Esophagus squamous epithelium (tissue), 5 donors: ENCODE measurements at places on chromosomes 2 and 18. TPM values are rescaled to one million over a fixed set of nuclear protein-coding genes. Genes with fewer than 3 reads are reported as not detected.

Gene IL1RL1
- total RNA-seq = 4.1 TPM

DNA sequence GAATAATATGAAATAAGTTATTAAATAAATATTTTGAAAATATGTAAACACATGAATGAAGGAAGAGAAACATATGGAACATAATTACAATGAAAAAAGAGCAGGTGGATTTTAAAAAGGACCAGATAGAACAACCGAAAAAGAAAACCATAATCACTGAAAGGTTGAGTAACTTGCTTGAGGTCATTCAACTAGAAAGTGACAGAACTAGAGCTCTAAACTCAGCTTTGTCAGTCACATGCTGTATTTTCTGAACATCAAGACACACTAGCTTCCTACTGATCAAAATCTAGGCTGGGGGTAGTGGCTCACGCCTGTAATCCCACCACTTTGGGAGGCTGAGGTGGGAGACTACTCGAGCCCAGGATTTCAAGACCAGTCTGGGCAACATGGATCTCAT is 30.0 kb upstream of the ITGAV start:
- no peak for DNase-seq
- H3K4me3 ChIP-seq = no peak overlapping the region
- no peaks in the 10 kb centered on the region for H3K27me3 ChIP-seq

GRCh38 chr2:61218817-61219170 is 56.8 kb downstream of the C2orf74 start:
- DNase-seq = no peak
- peak overlapping the region; percentile 35 for H3K27ac ChIP-seq
- peaks cover 16% of the 10 kb centered on the region for H3K36me3 ChIP-seq
- no peaks in the 10 kb centered on the region for H3K4me1 ChIP-seq

Gene RAB31
- total RNA-seq = 76.0 TPM

Gene GCG
- not detected for total RNA-seq

Gene PPM1B
- 16.2 TPM for total RNA-seq

DNA sequence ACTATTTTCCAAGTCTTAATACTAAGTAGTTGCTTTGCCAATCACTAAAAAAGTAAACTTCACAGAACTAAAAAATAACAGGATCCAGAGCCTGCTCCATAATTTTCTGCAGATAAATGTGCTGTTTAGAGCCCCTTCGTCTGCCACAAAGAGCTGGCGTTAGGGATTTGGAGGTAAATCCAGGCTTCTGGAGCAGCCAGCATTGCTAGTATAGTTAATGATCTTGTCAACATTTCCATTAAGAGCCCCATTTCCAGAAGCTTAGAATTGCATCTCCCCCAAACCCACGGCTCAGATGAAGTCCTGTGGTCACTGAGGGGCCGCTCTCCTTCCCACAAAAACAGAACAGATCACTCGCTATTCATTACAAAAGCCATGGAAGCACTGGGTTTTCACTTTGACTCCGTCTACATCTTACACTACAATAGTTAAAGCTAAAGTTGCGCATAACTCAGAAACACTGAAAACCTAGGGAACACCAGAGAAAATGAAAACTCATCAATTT is 41.9 kb downstream of the ZNF516 start:
- H3K36me3 ChIP-seq = no peaks in the 10 kb centered on the region
- H3K27ac ChIP-seq = no peak overlapping the region
- no peaks in the 10 kb centered on the region for H3K27me3 ChIP-seq

Gene CFC1
- not detected for total RNA-seq
